ENCODE measurements at places on chromosomes 1 and 21.

DNA sequence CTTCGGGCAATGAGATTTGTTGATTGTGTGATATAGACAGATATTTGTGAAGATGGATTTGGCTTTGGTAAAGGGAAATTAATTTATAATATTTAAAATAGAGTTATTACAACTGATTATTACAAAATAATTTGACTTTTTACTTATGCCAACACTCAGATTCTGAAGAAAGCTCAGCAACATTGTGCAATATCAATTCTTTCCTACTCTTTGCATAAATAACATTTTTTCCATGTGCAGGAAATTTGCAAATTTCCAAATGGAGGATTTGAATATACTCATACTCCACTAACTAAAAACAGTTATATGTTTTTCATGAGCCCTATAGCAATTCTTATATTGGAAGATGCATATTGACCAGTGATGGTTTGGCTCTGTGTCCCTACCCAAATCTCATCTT, 676.4 kb upstream of the ADAMTS5 start:
- DNase-seq = no peak

- no peak for DNase-seq
Measured at GRCh38 chr1:183604815-183605214, 14.6 kb upstream of the NCF2 start.

DNA sequence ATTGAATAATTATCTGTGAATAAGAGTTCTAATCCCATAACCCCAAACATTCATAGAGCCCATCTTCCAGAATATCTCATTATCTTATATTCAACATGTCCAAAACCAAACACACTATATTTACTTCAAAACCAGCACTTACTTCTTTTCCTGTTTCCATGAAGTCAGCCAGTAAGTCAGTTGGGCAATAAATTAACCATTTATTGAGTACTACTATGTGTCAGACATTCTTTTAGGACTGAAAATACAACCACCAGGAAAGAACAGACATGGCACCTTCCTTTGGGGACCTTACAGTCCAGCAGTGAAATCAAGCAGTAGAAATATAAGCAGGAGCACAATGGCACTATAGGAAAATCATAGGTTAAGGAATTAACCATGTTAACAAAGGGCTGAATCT, 8.8 kb downstream of the AK5 start:
- DNase-seq = no peak

GRCh38 chr1:43934101-43934985, 742 bp downstream of the ARTN start:
- peak; percentile 86 for DNase-seq

DNA sequence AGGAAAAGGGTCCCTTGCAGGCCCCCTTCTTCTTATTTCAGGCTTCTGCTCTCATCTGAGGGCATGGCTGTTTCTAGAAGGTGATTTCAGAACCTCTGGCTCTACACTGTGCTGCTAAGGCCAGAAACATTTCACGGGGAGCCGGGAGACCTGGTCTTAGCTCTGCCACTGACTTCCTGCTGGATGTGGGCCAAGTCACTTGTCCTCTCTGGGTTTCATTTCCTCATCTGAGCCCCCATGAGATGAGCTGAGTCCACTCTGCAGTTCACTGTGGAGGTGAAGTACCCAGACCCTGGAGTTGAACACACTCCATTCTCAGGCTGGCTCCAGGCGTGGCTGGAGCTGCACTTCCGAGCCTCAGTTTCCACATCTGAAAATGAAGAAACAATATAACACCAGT, 2.1 kb downstream of the PADI1 start:
- no peak for DNase-seq

GRCh38 chr1:35660581-35661473, 19.5 kb upstream of the PSMB2 start:
- DNase-seq = peak; percentile 12

DNA sequence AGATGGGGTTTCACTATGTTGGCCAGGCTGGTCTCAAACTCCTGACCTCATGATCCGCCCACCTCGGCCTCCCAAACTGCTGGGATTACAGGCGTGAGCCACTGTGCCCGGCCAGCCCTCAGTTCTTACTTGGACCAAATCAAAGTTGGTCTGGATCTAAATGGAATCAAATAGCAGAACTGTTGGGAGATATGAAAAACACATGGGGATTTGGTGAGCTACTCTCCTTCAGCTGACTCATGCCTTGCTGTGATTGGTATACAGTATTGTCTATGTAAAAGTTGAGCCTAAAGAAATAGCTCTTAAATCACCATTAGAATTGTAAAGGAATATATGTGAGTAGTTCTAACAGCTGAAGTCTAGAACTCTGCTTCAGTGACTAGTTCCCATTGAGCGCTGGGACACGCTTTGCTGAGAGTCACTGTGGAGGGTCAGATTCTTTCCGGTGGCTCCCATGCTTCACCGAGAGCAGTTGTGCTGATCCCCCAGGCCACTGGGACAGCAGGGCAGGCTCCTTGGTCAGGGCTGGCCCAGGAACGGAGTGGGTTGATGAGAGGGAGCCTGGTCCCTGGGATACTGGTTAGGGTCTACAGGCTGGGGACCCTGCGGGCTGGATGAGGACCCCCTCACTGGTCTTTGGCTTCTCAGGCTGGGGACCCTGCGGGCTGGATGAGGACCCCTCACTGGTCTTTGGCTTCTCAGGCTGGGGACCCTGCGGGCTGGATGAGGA, 14.0 kb downstream of the PKNOX1 start:
- peak; percentile 34 for DNase-seq

DNA sequence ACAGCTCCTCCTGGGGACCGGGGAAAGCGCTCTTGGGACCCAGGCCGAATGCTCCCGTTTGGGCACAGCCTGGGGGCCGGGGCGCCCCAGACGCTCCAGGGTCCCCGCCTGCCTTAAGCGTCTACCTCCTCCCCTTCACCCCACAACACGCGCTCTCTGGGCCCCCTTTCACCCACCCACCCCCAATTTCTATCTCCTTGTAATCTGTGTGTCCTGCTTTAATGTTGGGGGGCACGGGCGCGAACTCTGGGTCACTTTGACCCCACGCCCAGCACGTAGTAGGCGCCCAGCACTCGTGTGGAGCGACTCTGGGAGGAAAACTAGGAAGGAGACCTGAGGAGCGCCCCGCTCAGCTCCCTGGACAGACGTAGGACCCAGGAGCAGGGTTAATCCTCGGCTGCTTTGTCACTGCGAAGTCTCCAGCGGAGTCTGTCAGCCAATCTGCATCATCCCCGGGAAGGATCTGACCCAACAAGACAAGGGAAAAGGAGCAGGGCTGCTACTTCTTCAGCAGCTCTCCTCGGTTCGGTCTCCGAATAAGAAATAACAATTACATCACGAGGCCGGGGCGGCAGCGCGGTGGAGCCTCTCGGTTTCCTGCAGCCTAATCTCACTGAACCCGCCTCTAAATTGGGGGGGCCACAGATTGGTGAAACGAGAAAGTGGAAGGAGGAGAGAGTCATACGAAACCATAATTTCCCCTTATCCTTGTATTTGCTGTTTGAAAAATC, 757 bp upstream of the NRIP1 start:
- peak; percentile 84 for DNase-seq

- DNase-seq = peak; percentile 58
Measured at GRCh38 chr1:44707959-44708831, 22.8 kb downstream of the RNU5D-1 start.

- DNase-seq = no peak
Measured at GRCh38 chr1:217281332-217281731, 349.6 kb downstream of the GPATCH2 start.

- peak; percentile 93 for DNase-seq
Measured at GRCh38 chr1:12556368-12556930, 61.6 kb downstream of the DHRS3 start.

DNA sequence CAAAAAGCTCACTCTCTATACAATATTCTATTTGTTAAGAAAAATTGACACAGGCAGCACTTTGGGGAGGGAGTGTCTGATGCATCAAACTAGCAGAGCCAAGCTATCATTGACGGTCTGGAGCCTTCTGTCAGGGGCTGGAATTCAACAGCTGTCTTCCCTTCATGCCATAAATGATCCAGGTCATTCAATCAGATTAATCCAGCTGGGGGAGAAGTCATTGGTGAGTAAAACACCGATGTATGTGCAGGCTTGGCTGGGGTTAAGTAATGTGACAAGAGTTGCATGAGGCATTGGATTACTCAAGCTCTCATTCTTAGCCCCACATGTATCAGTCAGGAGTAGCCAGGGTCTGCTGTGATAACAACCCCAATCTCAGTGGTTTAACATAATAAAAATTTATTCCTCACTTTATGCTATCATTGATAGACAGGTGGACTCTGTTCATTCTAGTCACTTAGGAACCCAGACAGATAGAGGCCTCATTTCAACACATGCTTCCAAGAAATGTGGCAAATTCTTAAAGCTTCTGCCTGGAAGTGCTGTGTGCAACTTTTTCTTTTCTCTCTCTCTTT, 118.1 kb upstream of the GADD45A start:
- DNase-seq = no peak

GRCh38 chr1:95028954-95029353, 43.8 kb downstream of the ALG14 start:
- DNase-seq = no peak

- no peak for DNase-seq
Measured at GRCh38 chr1:115694805-115695204, 53.0 kb downstream of the VANGL1 start.

DNA sequence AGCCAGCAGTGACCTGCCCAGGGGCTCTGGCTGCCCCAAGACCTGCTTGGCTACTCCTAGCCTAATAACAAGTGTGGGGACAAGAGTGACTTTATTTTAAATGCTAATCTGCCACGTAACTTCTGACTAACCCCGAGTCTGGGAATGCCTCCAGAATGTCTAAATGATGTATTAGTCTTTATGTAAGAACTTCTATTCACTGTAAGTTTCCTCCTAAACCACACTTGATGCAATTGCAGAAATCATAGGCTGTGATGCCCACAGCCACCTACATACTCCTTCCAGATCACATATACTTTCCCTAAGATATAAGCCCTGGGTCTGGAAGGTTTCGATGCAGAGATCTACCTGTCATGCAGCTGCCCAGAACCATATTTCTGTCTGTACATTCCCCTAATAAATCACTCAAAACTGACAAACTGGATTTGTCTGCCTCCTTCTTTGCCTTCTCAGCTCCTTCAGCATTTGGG, 5.9 kb upstream of the VPS45 start:
- peak; percentile 47 for DNase-seq

- DNase-seq = no peak
Measured at GRCh38 chr1:64176659-64177058, 26.8 kb upstream of the UBE2U start.

DNA sequence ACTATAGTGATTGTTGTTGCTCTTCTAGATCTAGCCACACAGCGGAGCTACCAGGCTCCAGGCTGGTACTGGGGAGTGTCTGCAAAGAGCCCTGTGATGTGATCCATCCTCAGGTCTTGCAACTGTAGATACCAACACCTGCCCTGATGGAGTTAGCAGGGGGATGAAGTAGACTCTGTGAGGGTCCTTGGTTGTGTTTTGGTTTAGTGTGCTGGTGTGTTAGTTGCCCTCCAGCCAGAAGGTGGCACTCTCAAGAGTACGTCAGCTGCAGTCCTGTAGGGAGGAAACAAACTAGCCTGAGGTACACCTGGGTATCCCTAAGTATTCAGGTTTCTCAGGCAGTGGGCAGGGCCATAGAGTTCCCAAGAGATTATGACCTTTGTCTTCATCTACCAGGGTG, 81.2 kb upstream of the TMPRSS2 start:
- no peak for DNase-seq

- DNase-seq = no peak
Measured at GRCh38 chr1:198449727-198450433, 90.6 kb downstream of the ATP6V1G3 start.

GRCh38 chr1:112619518-112620376, at the start of gene CAPZA1:
CAPZA1 (plus strand) TSS chr1:112619832; CDS start chr1:112619845, 13 bp downstream.
- peak; percentile 89 for DNase-seq

GRCh38 chr1:229874136-229874535, 192.9 kb upstream of the GALNT2 start:
- DNase-seq = no peak

GRCh38 chr1:234544087-234544579, 65.2 kb upstream of the TARBP1 start:
- peak; percentile 69 for DNase-seq

DNA sequence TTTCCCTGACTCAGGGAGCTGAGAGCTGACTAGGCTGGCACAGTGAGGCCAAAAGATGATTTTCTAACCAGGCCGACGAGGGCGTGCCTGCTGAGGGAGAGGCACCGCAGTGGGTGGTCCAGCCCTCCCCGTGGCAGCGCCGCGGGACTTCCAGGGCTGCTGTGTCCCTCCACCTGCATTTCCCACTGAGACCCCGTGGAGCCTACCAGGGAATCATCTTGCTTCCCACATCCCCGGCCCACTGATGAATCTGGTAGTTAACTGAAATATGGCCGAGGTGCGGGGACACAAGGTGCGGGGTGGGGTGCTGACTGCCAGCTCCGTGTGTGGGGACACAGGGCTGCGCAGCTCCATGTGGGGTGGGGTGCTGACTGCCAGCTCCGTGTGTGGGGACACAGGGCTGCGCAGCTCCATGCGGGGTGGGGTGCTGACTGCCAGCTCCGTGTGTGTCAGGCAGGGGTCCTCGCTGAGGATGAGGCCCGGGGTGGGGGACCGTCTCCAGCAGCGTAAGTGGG, 10.4 kb downstream of the WRAP73 start:
- no peak for DNase-seq

DNA sequence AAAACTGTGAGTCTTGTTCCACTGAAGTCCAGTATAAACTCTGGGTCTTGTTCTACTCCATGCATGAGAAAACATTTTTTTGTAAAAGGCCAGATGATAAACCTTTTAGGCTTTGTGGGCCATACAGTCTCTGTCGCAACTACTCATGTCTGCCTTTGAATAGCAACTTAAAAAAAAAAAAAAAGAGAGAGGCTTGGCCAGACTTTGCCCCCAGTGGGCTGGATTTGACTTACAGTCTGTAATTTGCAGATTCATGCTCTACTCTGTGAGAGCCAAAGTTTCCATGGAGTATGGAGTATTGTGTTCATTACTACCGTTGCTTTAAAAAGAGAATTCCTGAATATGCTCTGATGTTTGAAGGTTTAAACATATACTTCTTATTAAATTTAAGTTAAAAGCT, 654.9 kb upstream of the PKN2 start:
- no peak for DNase-seq

- peak; percentile 28 for DNase-seq
Measured at GRCh38 chr1:156214024-156214748, 1.4 kb downstream of the PMF1 start.

DNA sequence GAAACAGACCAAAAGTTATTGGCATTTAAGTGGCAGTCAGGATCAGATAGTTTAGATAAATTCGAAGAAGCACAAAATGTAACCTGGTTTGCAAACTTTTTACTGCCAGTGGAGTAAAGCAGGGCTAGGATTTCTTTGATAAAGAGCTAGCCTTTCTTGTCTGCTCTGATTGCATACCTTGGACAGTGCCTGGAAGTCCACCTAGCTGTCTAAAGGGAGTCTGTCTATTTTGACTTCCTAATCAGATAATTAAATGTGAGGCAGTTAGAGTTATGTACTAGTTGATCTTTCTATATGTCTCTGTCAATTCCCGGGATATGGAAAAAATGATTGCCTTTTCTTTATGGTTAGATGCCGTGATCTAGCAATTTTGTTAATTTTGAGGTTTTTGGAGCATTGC, 4.1 kb downstream of the GPSM2 start:
- no peak for DNase-seq

- DNase-seq = no peak
Measured at GRCh38 chr1:11301601-11302000, 28.6 kb downstream of the UBIAD1 start.

All from hepatic stellate cell (primary cell).